ENCODE measurements at places on chromosomes 3 and 15. TPM values are rescaled to one million over a fixed set of nuclear protein-coding genes. Genes with fewer than 3 reads are reported as not detected.

Gene EFHB
- total RNA-seq: 0.63 TPM

Gene HES1
- 14.7 TPM for total RNA-seq

Gene GOLGA6A
- total RNA-seq: not detected

Gene TMCO5A
- not detected for total RNA-seq

Gene IL17RB
- total RNA-seq: 2.2 TPM

Gene ATP8B4
- total RNA-seq: 5.0 TPM

Gene P2RY12
- 21.9 TPM for total RNA-seq

Gene SUCNR1
- 0.31 TPM for total RNA-seq

Gene PRR20G
- not detected for total RNA-seq

Gene CCDC39
- total RNA-seq: 0.63 TPM

Gene CA12
- 11.6 TPM for total RNA-seq

Gene CYP11A1
- not detected for total RNA-seq

Gene LRRC3B
- total RNA-seq: 69.5 TPM

Gene MAGEL2
- total RNA-seq: 1.9 TPM

Gene GHSR
- total RNA-seq: not detected

Gene LACTB
- 15.3 TPM for total RNA-seq

Gene GOLGA8O
- not detected for total RNA-seq

Gene TMEM87A
- 76.1 TPM for total RNA-seq

Gene NR2E3
- total RNA-seq: not detected

Gene RTP3
- total RNA-seq: not detected

Gene LSAMP
- 91.4 TPM for total RNA-seq

Gene SIAH2
- total RNA-seq: 26.0 TPM
